ENCODE measurements at places on chromosomes 7 and 10.

- DNase-seq, result no peak
These were observed 18.2 kb downstream of the FAM25A start for GRCh38 chr10:87038286-87038717.

- DNase-seq, result no peak
These were observed 28.8 kb downstream of the MIOS start for GRCh38 chr7:7595451-7595850.

DNA sequence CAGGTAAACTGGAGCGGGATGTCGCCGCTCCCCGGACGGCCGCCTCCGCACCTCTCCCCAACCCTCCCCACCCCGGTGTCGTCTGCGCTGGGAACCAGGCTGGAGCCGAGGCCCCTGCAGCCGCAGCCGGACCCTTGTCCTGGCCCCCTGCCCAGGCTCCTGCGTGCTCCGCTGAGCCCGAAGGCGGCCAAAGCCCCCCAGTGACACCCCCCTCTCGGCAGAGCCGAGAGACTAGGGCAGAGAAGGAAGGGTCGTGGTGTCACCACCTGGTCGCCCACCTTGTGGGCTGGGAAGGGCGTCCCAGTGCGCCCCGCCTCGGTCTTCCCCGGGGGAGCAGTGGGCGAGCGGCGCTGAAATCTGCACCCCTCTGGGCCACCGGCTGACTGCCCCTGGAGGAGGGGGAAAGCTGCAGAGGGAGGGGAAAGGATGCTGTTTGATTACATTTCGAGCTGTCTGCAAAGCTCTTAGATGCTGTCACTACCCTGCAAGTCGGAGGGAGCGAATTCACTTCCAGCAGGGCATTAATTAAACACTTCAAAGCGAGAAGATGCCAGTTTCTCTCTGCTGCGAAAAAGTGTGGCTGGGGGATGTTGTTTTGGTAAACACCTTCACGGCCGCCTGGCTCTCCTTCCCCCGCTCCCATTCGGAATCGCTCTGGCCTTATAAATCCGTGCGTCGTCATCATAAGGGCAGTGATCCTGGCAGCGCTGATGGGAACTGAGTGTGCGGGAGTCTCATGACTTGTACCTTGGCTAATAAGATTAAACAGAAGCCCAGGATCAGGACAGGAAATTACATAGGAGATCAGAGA, 622 bp downstream of the DYNC1I1 start:
- DNase-seq, result no peak

GRCh38 chr10:104488439-104488832, 134.8 kb downstream of the CFAP58 start:
- no peak for DNase-seq

DNA sequence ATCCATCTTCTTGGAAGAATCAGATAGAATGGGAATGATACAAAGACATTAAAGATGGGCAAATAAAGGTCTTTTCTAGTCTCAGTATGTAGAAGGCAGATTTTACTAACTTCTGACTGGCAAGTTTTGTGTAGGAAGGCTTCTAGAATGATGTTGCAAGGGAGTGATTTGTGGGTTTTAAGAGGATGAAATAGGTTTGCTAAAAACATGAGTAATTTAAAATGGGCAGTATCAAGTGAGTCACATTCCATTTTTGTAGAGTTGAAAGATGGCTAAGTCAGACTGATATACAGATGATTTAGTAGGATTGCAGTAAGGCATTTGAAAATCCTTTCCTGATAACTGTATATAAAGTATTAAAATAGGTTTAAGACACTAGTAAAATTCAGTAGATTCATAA, 777.4 kb downstream of the SORCS1 start:
- no peak for DNase-seq
